ENCODE measurements at places on chromosomes 5 and 9. TPM values are rescaled to one million over a fixed set of nuclear protein-coding genes. Genes with fewer than 3 reads are reported as not detected.
A peak's percentile ranks its signal among the peaks of the same experiment; 100 is the strongest.

Gene RNF44
- 12.3 TPM for total RNA-seq

Gene RICTOR
- 58.9 TPM for total RNA-seq

Gene C5orf58
- total RNA-seq = not detected

Gene ALAD
- total RNA-seq = 27.8 TPM

Gene FAXDC2
- total RNA-seq = 18.9 TPM

Gene BRINP1
- total RNA-seq = 0.31 TPM

Gene FRRS1L
- 4.7 TPM for total RNA-seq

Gene FOXD4L3
- not detected for total RNA-seq

Gene THG1L
- 11.3 TPM for total RNA-seq

DNA sequence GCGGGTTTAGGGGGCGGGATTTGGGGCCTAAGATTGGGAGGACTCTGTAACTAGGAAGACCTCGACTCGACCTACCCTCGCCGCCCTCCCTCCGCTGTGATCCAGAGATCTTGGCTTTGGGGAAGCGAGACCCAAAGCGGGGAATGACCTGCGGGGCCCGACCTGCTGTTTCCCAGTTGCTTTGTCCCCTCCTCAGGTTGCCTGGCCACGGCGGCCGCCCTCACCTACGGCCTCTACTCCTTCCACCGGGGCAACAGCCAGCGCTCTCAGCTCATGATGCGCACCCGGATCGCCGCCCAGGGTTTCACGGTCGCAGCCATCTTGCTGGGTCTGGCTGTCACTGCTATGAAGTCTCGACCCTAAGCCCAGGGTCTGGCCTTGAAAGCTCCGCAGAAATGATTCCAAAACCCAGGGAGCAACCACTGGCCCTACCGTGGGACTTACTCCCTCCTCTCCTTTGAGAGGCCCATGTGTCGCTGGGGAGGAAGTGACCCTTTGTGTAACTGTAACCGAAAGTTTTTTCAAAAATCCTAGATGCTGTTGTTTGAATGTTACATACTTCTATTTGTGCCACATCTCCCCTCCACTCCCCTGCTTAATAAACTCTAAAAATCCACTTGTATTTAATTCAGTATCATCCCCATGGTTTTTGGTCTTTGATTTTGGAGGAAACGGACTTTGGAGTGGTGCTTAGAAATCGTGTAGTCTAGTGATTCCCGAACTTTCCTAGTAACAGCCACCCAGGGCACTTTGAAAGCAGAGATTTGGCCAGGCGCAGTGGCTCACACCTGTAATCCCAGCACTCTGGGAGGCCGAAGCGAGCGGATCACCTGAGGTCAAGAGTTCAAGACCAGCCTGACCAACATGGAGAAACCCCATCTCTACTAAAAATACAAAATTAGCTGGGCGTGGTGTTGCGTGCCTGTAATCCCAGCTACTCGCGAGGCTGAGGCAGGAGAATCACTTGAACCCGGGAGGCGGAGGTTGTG lies 878 bp downstream of the HIGD2A start:
- no peak for DNase-seq

DNA sequence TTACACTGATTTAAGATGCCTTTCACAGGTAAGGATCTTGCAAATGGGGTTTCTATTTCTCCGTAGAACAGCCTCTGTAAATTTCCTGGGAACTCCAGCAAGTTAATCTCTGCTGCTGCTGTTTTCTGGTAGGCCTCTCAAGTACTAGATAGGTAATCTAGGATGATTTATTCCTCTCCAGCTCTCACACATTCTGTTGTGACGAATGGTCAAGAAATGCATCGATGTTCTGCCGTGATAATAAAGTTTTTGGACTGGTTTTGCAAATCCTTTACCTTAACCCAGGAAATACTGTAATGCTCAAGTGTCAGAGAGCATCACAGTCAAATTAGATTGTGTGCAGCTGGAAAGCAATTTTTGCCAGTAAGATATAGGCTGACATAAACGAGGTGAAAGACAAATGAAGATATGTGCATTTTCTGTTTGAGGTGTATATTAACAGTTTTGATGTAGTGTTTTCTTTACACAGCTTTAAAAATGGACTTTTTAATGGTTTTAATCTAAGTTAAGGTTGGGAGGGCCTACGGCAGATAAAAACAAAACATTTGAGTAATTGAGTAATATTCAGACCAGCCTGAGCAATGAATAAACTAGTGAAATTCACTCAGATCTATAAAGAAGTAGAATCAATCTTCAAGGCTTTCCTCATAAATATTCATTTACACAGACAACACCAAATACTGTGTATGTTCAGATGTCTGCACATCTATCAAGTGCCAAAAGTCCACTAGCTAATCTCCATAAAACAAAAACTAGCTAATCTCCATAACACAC lies 300.6 kb upstream of the EDIL3 start:
- no peak for DNase-seq

- no peak for DNase-seq
Measured at GRCh38 chr5:11027660-11028059, 266.6 kb upstream of the DAP start.

DNA sequence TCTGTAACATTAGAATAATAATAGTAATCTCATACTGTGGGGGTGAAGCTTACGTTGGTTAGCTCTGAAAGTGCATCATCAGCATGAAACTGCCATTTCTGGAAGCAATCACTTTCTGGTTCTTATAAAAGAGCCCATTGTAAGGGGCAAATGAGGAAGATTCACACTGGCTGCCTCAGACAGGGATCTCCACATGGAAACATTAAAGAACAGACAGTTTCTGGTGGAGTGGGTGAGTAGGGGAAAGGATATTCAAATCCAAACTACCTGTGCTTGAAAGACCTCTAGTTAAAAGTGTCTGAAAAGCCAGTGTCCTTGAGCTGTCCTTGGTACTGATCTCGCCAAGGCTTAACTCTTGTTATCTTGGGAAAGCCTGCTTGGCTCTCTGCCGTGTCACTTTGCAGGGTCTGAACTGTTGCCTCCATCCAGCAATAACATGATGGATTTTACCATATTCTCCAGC lies 19.1 kb upstream of the SLC31A2 start:
- DNase-seq = peak; percentile 48

- peak; percentile 38 for DNase-seq
Measured at GRCh38 chr5:60487476-60487875, 212.5 kb downstream of the DEPDC1B start.

DNA sequence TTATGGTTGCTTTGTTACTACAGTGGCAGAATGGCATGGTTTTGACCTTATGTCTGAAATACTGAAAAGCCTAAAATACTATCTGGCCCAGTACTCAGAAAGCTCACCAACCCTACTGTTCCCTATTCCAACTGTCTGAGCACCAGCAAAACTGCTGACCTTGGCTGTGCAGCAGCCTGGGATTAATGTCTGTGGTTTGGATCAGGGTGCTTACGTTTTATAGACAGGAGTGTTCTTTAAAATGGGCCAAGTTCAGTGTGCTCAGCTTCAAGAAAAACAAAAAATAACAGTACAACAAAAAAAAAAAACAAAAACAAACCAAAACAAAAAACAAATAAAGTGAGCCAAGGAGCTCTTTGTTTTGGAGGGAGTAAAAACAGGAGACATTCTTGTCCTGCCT lies 36.4 kb downstream of the SLC28A3 start:
- no peak for DNase-seq

DNA sequence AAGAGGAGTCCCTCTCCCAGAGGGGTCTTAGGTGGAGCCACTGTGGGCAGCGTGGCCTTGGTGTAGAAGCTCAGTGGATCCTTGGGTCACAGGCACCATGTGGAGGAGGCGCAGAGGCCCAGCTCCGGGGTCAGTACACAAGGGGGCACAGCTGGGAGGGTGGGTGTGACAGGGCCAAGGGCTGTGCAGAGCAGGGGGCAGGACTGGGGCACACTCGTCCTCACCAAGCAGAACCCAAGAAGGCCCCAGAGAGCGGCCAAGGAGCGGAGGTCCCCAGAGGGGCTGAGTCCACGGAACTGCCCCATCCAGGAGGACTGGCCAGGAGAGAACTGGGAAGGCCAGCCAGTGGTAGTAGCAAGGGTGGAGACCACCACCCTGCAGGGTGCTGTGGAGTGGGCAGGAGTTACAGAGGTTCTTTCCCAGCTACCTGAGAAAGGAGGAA lies 2.5 kb upstream of the LPCAT1 start:
- DNase-seq = no peak

- DNase-seq = no peak
Measured at GRCh38 chr9:134913041-134913712, 4.5 kb downstream of the FCN1 start.

- no peak for DNase-seq
Measured at GRCh38 chr9:29966247-29966646, 2393.0 kb upstream of the C9orf72 start.

DNA sequence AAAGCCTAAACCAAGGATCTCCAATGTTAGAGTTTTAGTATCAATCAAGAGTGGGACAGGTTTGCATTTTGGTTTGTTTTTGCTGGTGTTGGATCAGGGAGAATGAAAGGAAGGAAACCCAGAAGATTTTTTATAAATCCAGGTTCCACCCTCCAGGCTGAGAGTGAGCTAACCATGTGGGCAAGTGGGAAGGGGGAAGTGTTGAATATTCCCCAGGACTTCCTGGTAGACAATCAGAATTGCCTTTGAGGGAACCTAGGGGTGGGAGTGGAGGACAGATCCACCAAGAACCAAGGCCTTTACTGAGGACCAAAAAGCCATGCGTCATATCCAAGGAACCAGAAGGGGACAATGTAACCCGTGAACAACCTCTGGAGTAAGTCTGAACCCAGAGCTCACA lies 33.5 kb upstream of the PIK3R1 start:
- no peak for DNase-seq

DNA sequence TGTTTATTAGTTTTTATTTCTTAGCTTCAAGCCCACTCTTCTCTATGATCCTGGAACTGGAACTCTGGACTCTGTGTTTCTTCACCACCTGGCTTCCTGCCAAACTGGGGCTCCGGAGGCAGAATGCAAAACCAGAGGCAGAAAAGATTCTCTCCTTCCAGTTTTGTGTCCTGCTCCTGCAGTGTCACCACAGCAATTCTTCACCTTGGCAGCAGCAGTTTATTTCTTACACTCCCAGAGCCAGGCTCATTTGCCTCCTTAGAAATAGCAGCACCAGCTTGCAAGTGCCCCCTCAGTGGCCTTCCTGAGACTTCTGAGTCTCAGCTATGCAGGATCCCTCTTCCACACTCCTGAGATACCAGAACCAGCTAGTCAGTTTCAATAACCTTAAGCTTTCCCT lies 26.7 kb upstream of the CAMK4 start:
- peak; percentile 14 for DNase-seq

DNA sequence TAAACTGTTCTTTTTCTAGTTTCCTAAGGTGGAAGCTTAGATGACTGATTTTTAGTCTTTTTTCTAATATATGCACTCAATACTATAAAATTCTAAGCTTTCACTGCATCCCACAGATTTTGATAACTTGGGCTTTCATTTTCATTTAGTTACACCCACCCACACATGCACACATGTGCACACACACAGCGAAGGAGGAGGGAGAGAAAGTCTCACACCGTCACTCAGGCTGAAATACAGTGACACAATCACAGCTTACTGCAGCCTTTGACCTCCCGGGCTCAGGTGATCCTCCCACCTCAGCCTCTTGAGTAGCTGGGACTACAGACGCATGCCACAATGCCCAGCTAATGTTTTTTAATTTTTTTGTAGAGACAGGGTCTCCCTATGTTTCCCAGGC lies 96.5 kb downstream of the SMIM23 start:
- DNase-seq = no peak

- DNase-seq = no peak
Measured at GRCh38 chr9:132731230-132731629, 61.0 kb downstream of the GTF3C4 start.

GRCh38 chr9:33256236-33256635 lies 8.3 kb downstream of the BAG1 start:
- DNase-seq = no peak

GRCh38 chr5:82107267-82107666 lies 135.4 kb downstream of the ATG10 start:
- peak; percentile 49 for DNase-seq

DNA sequence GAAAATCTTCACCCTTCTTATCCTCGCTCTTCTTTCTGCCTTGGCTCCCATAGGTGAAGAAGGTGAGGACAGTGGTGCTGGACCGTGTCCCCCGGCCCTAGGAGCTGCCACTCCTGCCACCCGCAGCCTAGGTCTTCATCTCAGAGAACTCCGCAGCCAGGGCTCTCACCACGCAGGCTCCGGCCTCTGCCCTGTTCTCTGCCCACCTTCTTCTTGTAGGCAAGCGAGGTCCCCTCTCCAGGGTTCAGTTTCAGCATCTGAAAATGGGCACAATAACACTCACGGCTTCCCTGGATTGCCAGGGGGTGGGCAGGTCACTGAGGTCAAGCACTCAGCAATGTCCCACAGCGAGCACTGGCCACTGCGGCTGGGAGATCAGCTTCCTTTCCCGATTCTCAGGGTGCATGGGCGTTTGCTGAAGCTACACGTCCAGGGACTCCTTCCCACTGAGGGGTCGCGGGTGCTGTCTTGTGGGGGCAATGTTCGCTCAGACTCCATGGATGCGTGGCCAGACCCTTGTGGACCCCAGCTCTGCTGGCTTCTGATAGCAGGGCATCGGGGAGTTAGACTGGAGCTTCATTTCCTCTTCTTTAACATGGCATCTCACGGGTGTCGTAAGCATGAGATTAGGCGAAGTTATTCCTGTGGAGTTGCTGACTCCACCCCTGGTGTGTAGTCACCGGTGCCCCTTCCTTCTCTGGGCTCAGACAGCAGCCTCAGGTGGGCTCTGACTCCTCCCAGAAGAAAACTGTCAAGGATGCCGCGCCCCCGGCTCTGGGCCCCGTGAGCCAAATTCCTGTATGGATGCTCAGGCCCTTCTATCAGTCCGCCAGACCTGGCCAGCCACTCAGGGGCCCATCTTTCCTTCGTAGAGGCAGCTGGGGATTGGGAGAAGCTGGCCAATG lies 145.1 kb upstream of the IRX2 start:
- DNase-seq = no peak

- no peak for DNase-seq
Measured at GRCh38 chr9:87504938-87505337, 7.3 kb downstream of the DAPK1 start.

- DNase-seq = no peak
Measured at GRCh38 chr9:116942593-116943061, 255.5 kb downstream of the TRIM32 start.

DNA sequence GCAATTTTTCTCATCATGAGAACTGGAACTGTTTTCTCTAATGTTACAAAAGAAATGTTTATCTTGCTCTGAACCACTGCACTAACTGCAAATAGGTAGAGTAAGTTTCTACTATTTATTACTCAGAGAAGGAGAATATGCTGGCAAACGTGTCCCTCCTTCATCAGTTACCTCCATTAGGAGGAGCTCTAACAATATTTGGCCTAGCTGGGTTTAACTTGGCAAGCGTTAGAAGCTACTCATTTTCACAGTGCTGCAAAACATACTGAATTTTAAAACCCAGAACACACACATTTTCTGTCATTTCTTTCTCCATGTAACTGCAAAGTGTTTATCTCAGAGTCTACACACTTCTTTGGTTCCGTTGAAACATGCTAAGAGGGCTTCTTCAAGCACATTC lies 101.0 kb upstream of the GABRG2 start:
- DNase-seq = peak; percentile 50

DNA sequence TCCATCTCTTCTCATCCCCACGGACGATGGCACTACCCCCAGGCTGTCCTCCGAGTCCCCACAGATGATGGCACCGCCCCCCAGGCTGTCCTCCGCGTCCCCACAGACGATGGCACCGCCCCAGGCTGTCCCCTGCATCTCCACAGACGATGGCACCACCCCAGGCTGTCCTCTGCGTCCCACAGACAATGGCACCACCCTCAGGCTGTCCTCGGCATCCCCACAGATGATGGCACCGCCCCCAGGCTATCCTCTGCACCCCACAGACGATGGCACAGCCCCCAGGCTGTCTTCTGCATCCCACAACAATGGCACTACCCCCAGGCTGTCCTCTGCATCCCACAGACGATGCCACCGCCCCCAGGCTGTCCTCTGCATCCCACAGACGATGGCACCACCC lies 57.4 kb upstream of the PTCH1 start:
- DNase-seq = no peak

Data from tongue (tissue), 3 donors.